Breast epithelium (tissue), 4 donors: ENCODE measurements at places on chromosomes 7 and 10. TPM values are rescaled to one million over a fixed set of nuclear protein-coding genes. Genes with fewer than 3 reads are reported as not detected.

Gene FGF8
- total RNA-seq: not detected

Gene CYP26C1
- 0.16 TPM for total RNA-seq

Gene WNT2
- 2.4 TPM for total RNA-seq

Gene PTN
- 51.1 TPM for total RNA-seq

DNA sequence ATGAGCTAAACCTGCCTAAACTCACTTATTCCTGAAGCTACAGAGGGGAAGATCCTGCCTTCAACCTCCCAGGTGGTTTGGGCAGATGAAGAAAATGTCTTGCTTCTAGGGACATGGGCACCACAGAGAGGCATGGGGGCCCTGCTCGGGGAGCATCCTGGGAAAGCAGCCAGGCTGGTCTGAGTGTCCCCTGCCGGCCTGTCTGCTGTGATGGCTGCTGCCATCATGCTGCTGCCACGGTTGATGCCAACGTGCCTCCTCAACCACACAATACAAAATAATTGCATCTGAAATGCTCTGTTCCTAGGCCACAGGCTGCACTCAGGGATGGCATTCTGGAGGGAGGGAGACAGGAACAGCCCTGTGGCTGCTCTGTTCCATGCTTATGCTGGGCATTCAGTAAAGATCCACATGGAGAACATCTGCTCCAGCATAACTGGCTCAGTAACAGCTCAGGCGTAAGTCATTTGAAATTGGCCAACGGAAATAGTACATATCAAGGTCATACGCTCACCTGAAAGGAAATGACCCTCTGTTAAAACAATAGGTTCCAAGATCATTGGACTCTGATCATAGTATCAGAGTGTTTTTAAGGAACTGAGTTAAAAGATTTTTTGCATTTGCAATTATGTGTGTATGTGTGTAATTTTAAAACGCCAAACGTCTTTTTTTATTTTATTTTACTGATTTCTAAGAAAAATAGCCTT, 299.0 kb downstream of the TNS3 start:
- no peaks in the 10 kb centered on the region for H3K36me3 ChIP-seq
- H3K27me3 ChIP-seq: no peaks in the 10 kb centered on the region
- H3K27ac ChIP-seq: no peak overlapping the region
- H3K4me1 ChIP-seq: no peaks in the 10 kb centered on the region
- DNase-seq: no peak

DNA sequence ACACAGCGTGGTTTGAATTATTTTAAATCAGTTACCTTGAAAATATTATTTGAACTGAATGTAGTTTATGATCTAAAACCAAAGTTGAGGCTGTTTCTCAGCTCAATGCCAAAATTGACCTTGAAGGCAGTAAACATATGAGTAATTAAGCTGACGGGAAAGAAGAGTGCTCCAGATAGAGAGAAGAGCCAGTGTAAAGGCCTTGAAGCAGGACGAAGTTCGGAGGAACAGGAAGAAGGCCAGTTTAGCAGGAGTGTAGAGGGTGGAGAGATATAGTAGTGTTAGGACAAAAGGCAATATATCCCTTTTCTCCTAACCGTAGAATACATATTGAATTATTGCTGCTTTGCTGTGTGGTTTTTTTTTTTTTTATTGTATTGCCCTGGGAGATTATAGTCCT, 63.2 kb downstream of the CYP51A1 start:
- H3K4me3 ChIP-seq: no peak overlapping the region
- H3K27me3 ChIP-seq: no peaks in the 10 kb centered on the region
- H3K4me1 ChIP-seq: no peaks in the 10 kb centered on the region
- no peak for DNase-seq
- peaks cover 9% of the 10 kb centered on the region for H3K36me3 ChIP-seq
- no peak overlapping the region for H3K27ac ChIP-seq

GRCh38 chr7:78939669-78940068, 513.8 kb downstream of the MAGI2 start:
- H3K36me3 ChIP-seq: no peaks in the 10 kb centered on the region
- no peaks in the 10 kb centered on the region for H3K27me3 ChIP-seq
- no peak for DNase-seq
- no peak overlapping the region for H3K27ac ChIP-seq
- no peaks in the 10 kb centered on the region for H3K4me1 ChIP-seq

GRCh38 chr7:114941692-114942091, 19.8 kb downstream of the MDFIC start:
- no peak for DNase-seq
- no peaks in the 10 kb centered on the region for H3K36me3 ChIP-seq
- no peak overlapping the region for H3K4me3 ChIP-seq
- H3K4me1 ChIP-seq: no peaks in the 10 kb centered on the region
- H3K27me3 ChIP-seq: no peaks in the 10 kb centered on the region

- H3K4me1 ChIP-seq: peaks cover 14% of the 10 kb centered on the region
- no peak for DNase-seq
- no peaks in the 10 kb centered on the region for H3K27me3 ChIP-seq
- no peak overlapping the region for H3K4me3 ChIP-seq
- H3K36me3 ChIP-seq: no peaks in the 10 kb centered on the region
Observed at GRCh38 chr7:131072505-131073091, 255.1 kb upstream of the MKLN1 start.
